AML-193 (cell line): ENCODE measurements at places on chromosomes 4 and X.
A peak's percentile ranks its signal among the peaks of the same experiment; 100 is the strongest.

DNA sequence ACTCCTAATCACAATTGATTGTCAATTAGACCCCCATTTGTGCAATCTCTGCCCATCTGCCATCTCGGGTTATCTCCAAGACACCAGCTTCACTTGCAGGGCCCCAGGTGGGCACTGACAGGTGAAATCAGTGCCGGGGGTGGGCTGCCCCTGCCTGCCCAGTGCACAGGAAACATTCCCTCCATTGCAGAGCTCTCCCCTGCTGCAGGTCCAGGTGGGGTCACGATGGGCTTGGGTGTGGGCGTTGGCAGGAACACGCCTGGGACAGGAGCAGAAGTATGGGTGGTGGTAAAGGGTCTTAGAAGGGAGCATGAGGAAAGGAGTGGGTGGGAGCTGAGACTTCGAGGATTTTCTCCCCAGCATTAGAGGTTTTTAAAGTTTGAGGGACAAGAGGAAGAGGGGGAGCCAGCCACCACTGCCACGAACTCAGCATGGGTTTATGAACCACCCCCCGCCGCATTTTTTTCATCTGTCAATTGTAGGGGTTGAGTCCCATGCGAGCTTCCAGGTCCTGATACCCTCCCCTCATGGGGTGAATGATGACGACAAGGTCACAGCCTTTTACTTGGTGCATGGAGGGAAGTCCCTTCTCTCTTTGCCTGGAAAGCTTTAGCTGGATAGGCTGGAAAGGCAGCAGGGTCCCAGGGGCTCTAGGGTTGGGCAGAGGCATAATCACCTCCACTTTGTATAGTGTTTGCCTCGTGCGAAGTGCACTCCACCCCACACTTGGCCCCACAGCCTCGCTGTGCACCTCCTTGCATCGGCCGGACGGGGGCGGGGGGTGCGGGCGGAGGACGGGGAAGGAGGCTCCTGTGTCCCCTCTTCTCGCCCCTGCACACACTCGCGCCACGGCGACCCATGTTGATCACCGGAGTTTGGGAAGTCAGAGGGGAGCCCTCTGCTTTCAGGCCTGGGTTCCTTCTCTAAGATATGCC is 3.5 kb upstream of the NKX1-1 start:
- no peak for DNase-seq

GRCh38 chr4:304969-305680 is at the start of gene ZNF732:
TSS of gene ZNF732 (minus strand) at chr4:305474. CDS start at chr4:305310, 164 bp downstream.
- DNase-seq = no peak

DNA sequence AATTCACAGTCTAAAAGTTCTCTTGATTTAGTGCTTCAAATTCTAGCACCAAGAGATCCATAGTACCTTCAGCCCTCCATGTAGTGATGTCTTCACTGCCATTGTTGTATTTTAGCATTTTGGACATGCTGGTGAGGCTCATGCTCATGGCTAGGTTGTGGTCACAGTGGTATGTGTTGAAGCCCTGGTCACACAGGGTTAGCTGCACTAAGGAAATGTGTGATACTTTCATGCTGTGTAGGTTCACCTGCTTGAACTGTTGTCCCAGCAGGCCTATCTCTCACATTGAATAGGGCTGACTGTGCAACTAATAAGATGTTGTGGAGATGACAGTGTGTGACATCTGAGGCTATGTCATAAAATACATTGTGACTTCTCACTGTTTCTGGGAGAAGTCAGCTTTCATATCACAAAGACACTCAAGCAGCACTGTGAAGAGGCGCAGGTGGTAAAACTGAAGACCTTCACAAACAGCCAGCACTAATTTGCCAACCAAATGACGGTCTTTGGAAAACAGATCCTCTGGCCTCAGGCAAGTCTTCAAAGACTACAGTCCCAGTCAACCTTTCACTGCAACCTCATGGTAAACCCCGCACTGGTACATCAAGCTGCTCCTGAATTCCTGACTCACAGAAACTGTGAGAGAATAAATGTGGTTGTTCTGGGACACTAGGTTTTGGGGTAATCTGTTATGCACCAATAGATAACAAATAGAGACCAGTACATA is 17.4 kb upstream of the ADH4 start:
- DNase-seq = no peak

GRCh38 chr4:137656661-137657060 is 124.4 kb upstream of the PCDH18 start:
- DNase-seq = no peak

DNA sequence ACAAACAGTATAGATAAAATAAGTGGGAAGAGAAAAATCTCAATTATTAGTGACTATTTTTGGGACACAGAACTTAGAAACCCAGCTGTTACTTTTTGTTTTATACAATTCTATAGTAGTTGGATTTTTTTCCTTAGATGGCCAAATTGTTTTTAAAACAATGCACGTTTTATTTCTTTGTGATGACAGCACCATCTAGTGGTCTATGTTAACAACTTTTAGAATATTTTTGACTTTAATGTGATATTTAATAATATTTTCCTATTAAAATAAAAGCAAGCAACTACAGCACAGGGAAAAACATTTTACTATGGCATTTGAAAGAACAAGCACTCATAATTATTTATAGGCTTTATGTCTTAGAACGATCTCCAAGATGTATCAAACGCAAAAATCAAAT is 5.6 kb upstream of the SMIM31 start:
- peak; percentile 8 for DNase-seq

- no peak for DNase-seq
Observed at GRCh38 chr4:17619416-17620105, 5.1 kb downstream of the MED28 start.

- DNase-seq = no peak
Observed at GRCh38 chr4:162959046-162959445, 207.6 kb downstream of the NAF1 start.

GRCh38 chr4:128287141-128287870 is at the start of gene PGRMC2:
TSS of gene PGRMC2 (minus strand) at chr4:128287813. CDS start at chr4:128287790, 23 bp downstream.
- no peak for DNase-seq

DNA sequence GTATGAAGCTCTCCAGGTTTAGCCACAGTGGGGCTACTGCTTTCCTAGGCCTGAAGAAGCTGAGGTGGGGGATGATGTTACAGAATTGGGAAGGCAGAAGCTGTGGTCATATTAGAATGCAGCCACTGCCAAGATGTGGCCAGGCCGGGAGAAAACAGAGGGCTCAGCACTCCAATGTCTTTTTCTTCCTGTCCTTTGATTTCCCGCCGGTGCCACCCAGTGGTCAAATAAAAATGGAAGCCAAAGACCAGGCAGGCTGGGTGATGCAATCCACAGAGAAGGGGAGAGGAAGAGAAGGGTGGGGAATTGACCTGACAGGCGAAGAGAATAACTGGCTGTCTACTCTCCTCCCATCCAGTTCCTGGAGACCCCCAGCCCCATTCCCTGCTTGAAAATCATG is 94.9 kb upstream of the SHISA3 start:
- DNase-seq = peak; percentile 31

DNA sequence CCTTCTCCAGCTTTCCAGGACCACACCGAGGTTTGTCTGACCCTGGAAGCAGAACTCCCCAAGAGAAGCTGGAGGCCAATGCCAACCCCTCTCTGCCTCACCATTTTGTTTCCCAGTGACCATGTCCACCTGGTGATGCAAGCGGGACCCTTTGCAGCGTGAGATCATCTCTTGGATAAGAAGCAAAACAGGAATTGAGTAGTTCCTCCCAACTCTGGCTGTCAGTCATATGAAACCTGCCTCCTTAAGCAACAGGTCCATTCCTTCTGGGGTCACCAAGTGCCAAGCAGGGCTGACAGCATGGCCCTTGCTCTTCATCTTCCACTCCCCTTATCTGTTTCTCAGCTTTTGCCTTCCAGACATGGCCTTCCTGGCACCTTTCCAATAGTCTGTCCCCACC is 41.3 kb upstream of the MTM1 start:
- DNase-seq = no peak

DNA sequence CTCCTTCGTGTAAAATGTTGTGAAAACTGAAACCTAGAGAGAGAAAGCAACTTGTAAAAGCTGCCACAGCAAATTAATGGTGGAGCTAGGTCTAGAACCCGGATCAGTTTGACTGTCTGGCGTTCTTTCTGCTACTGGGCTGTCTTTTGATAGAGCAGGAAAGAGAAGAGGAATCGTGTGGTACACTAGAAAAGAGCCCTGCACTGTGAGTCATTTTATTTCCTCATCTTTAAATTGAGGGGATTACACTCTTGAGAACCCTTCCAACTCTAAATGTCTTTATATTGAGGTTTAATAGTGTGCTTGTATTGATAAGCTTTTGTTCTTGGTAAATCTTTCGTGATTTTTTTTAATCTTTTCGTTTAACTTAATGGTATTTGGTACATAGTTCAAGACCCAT is 4.3 kb downstream of the WDR44 start:
- no peak for DNase-seq

GRCh38 chr4:69830560-69831269 is 29.2 kb downstream of the SULT1E1 start:
- DNase-seq = peak; percentile 41

GRCh38 chrX:110421500-110422455 is 63.1 kb downstream of the RTL9 start:
- DNase-seq = no peak

- DNase-seq = no peak
Observed at GRCh38 chrX:145727476-145727875, 90.2 kb upstream of the SLITRK2 start.

- DNase-seq = no peak
Observed at GRCh38 chr4:173254646-173255045, 79.5 kb downstream of the HMGB2 start.

- no peak for DNase-seq
Observed at GRCh38 chr4:171583790-171584189, 229.4 kb upstream of the GALNTL6 start.

- no peak for DNase-seq
Observed at GRCh38 chrX:119218198-119218597, 17.9 kb upstream of the PGRMC1 start.

DNA sequence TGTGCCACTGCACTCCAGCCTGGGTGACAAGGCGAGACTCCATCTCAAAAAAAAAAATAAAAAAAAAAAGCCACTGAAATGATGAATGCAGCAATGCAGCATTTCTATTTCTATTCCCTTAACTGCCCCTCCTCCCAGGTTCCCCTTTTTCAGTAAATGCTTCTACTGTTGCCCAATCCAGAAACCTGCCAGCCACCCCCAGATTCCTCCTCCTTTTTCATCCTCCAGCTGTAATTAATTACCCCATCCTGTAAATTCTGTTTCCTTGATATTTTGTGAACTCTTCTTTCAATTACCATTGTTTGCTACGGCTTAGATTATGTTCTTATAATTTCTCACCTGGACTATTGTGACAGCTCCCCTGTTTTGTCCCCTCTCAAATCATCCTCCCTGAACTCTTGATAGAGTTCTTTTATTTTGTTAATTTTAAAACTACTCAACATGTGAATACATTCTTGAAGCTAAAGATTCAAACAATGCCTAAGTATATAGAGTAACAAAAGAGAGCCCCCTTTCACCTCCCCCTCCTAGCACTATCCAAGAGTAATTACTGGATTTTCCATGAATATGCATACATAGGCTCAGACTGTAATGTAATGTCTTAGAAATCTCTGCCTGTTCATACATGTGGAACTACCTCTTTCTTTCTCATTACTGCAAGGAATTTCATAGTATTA is 140.6 kb upstream of the GPC4 start:
- DNase-seq = no peak

GRCh38 chr4:42411803-42412202 is 14.5 kb downstream of the SHISA3 start:
- no peak for DNase-seq

GRCh38 chr4:150855981-150856510 is 159.0 kb downstream of the LRBA start:
- no peak for DNase-seq
